ENCODE measurements at places on chromosomes 16 and 17. TPM values are rescaled to one million over a fixed set of nuclear protein-coding genes. Genes with fewer than 3 reads are reported as not detected.
A peak's percentile ranks its signal among the peaks of the same experiment; 100 is the strongest.

- peak; percentile 89 for DNase-seq
These were observed 5.0 kb upstream of the ADGRG1 start for GRCh38 chr16:57623251-57624043.

- DNase-seq: no peak
These were observed 106.9 kb downstream of the SOCS1 start for GRCh38 chr16:11149011-11149616.

GRCh38 chr16:83744441-83744981 lies 63.3 kb upstream of the HSBP1 start:
- DNase-seq: no peak

- DNase-seq: no peak
These were observed 33.7 kb upstream of the GSG1L start for GRCh38 chr16:28096983-28097899.

- DNase-seq: no peak
These were observed 1.0 kb upstream of the NLRC5 start for GRCh38 chr16:56988161-56988947.

The NAA38 gene
- polyA plus RNA-seq: 146 TPM

The HAP1 gene
- polyA plus RNA-seq: 0.77 TPM

- no peak for DNase-seq
These were observed 50.8 kb upstream of the MYH10 start for GRCh38 chr17:8681170-8681949.

GRCh38 chr17:48814504-48814903 lies 2.5 kb downstream of the TTLL6 start:
- DNase-seq: no peak

DNA sequence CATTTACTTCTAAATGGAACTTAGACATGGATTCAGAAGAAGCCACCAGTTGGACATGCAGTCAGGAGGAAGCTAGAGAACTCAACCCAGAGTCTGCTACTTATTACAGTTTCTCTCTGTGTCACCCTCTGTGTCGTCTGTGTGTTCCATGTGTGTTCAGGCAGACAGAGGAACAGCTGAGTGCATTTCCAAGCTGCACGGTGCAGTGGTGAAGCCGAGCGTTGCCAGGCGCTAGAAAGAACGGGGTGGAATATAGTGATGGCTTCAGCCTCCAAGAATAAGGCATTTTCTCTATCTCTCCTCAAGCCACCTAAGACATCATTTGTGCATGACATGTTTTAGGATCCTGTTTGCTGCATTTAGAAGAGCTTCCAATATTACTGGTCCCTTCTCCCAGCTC lies 101.1 kb upstream of the CCL2 start:
- DNase-seq: no peak

- peak; percentile 38 for DNase-seq
These were observed 58.6 kb downstream of the EMP2 start for GRCh38 chr16:10521681-10522274.

- DNase-seq: peak; percentile 16
These were observed 931 bp upstream of the WIPF2 start for GRCh38 chr17:40218006-40218739.

The KRT23 gene
- 0.75 TPM for polyA plus RNA-seq
